ENCODE measurements at places on chromosomes 4 and X.

DNA sequence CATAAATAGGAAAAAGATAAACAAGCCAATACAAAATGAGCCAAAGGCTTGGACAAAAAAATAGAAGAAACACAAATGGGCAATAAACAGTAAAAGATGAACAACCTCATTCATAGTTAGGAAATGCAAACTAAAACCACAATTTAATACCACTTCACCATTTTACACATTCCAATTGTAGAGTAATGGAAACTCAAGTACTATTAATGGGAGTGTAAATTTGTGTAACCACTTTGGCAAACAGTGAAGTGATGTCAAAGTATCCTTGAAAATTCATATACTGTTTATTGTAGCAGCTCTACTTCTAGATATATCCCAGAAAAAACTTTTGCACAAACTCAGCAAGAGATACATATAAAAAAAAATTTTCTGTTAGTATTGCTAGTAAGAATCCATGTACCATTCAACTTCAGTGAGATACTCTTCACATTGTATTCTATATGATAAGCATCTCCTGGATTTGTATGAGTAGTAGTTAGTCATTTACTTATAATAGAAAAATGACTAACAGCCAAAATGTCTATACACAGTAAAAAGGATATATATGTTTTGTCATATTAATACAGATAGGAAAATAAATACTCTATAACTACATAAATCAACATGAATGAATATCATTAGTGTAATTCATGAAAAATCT lies 229.8 kb downstream of the DKK2 start:
- DNase-seq: no peak

- no peak for DNase-seq
Measured at GRCh38 chrX:7269991-7270390, 122.0 kb upstream of the PUDP start.

DNA sequence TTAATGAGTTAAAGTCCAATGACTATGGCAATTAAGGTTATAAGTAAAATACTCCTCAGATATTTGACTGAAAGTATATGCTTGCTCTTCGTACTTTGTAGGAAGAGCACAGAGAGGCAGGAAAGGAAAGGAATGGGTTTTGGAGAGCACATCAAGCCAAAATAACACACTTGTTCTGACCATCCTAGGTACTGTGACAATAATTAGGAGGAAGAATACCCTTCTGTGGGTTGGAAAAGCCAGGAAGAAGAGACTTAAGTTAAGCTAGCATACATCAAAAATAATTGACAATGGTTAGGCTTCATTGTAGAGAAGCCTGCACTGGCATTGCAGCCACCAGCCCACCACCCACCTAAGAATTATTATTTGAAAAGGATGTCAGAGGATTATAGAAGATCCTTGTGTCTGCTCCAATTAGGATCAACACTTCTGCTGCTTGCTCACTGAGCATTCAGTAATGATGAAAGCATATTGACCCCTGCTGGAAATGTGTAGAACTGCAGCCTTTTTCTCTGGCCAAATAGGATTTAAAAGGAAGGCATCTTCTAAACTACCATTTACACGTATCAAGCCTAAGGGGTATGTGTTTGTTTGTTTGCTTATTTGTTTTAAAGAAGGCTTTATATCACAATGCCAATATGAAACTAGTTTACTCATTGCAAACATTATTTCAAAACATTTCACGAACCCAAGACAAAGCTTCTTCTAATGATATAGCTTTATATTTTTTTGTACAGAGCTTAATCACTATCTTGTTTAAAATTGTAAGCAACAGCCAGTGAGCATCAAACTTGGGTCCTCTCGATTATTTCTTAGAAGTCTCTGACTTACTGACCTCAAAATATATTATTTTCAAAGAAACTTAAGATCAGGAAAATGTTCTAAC lies 286.2 kb upstream of the TET2 start:
- DNase-seq: peak; percentile 28

GRCh38 chrX:38960137-38960536 lies 158.9 kb downstream of the MID1IP1 start:
- DNase-seq: no peak

- no peak for DNase-seq
Measured at GRCh38 chrX:75522565-75523431, at the start of gene ZDHHC15. Gene ZDHHC15, minus strand, starts transcription at chrX:75523037. Its CDS starts 13 bp downstream, at chrX:75523024.

DNA sequence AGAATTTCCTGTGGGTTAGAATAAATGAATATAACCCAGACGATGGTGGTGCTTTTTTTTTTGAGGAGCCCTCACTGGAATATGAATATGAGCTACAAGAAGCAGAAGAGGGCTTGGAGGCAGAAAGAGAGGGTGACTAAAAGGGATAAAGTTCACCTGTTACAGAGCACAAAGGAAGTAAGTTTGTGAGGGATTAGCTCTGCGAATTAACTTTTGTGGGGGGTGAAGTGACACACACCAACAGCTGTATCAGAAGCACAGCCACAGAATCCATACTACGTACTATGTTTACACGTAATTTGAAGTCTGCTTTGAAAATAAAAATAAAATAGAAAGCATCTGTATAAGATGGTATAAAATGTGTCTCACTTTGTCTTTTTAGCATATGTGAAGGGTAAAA lies 963.6 kb upstream of the DIAPH2 start:
- no peak for DNase-seq

GRCh38 chrX:13339607-13340006 lies 19.8 kb upstream of the ATXN3L start:
- DNase-seq: no peak

GRCh38 chr4:168839758-168840391 lies 170.2 kb downstream of the CBR4 start:
- no peak for DNase-seq

DNA sequence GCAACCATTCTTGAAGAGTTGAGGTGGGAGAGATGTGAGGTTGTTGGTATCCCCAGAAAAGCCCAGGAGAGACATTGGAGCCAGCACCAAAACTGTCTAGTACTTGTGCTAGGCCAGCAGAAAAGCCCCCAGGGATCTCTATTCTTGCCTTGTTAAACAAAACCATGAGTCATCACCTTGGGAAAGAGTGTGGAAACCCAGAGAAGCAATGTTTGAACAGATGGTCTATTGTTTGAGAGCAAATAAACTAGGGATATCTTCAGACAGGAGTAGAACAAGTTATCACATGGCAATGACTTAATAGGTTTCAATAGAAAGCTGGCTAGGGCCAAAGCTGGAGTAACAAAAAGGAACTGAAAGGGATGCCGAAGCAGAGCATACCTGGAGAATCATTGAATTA lies 195.7 kb upstream of the CASK start:
- DNase-seq: no peak

DNA sequence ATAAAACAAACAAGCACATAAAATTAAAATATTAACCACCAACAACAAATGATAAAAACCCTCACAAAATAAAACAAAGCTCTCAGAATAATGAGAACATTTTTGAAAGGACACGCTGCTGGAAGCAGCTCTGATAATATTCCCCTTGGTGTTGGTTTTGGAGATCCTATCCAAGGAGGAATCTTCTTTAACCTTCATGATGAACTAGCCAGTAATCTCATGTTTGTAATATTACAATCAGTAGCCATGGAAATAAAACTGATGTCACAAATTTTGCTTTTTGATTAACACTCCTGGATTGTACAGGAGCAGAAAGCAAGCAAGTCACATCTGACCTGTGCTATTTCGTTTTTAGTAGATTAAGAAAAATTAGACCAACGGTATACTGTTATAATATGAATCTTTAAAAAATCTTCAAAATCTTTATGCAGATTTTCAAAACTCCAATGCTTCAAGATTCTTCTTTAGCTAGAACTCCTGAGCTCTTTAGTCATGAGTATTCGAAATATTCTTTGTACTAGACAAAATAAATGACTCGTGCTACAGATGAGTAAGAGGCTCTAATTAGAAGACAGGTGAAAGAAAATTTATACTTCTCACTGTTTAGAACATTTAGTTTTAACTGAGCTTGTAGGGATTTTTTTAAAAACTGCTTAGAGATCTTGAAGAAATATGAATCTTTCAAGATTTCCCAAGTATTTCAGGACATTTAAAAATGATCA lies 154.1 kb downstream of the RASL11B start:
- no peak for DNase-seq

- DNase-seq: no peak
Measured at GRCh38 chr4:40221744-40222143, 24.9 kb downstream of the RHOH start.

DNA sequence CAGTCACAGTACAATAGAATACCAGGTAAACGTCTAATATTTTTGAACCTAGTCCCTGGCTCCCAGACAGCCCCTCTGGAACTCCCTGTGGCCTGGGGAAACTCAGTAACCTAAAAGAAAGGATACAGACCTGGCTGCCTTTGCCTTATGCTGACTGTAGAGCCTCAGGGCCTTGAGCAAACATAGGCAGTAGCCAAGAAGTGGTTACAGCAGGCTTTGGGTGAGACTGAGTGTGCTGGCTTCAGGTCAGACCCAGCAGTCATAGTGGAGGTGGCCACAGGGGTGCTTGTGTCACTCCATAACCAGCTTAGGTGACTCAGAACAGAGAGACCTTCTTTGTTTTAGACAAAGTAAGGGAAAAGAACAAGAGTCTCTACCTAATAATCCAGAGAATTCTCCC lies 141.8 kb upstream of the PRDX4 start:
- DNase-seq: no peak

- no peak for DNase-seq
Measured at GRCh38 chr4:156377036-156377710, 423.5 kb upstream of the CTSO start.

DNA sequence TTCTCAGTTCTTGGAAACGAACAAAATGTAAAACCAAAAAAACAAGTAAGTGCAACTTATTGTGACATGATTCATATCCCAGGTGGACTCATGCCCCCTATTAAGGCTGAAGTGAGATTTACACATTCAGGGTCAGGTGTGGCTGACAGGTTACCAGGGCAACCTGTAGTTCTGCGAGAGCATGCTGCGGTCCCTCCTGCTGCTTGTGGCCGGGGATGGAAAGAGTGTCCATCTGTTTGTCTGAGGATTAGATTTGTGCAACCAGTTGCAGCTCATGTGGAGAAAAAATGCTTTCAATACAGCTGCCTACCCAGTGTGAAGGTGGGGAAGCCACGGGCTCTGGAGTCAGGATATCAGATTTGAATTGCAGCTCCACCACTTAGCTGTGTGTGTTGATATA lies 78.8 kb downstream of the FAM184B start:
- no peak for DNase-seq

- DNase-seq: no peak
Measured at GRCh38 chrX:30533266-30533665, 44.3 kb downstream of the TASL start.

All from naive B cell (primary cell).